ENCODE measurements at places on chromosomes 3 and 15. TPM values are rescaled to one million over a fixed set of nuclear protein-coding genes. Genes with fewer than 3 reads are reported as not detected.
A peak's percentile ranks its signal among the peaks of the same experiment; 100 is the strongest.

DNA sequence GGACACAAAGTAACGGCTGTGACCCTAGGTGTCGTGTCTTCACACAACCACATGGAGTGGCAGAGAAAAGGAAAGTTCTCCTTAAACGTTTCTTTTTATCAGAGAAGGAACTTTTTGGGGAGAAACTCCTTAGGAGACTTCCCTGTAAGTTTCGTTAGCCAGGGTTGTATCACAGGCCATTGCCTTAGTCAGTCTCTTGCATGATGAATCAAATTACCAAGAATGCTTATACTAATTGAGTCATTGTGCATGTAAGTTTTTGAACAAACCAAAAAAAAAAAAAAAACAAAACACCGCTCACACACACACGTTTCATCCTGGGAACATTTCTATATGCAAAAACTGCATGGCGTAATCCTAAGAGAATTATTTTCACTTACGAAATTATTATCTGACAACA, 150.4 kb upstream of the SATB1 start:
- no peak for DNase-seq
- H3K27ac ChIP-seq, result no peak overlapping the region
- H3K4me3 ChIP-seq, result no peak overlapping the region
- H3K36me3 ChIP-seq, result no peaks in the 10 kb centered on the region

DNA sequence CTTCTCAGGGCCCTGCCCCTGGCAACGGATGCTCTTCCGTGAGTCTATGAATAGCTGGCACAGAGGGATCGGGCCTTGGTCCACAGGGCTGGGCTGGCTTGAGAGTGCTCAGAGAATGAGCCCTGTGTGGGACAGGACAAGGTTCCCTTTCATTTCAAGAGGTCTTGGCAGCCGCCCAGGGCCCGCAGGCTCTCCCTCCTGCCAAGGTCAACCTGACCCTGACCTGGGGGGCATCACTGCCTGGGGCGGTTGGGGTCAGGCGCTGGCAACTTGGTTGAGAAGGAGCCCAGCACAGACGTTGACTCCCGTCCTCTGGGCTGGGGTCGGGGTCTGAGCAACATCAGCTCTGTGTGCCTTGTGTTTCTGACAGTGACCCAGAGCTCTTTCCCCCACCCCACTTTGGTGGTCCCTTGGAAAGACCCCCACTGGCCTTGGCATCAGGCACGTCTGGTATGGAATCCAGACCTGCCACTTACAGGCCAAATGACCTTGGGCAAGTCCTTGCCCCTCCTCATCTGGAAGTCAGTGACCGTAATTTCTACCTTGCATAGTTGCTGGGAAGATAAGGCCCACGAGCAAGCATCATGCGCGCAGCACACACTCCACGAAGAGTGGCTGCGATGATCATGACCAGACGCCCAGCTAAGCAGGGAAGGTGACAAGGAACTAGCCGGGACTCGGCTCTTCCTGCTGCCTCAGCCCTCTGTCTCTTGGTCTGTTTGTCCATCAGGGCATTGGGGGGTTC, 36.4 kb downstream of the EPHB3 start:
- H3K27ac ChIP-seq, result no peak overlapping the region
- H3K36me3 ChIP-seq, result no peaks in the 10 kb centered on the region
- no peaks in the 10 kb centered on the region for H3K27me3 ChIP-seq
- DNase-seq, result no peak

GRCh38 chr3:106401666-106402490, 533.1 kb upstream of the CBLB start:
- no peaks in the 10 kb centered on the region for H3K36me3 ChIP-seq
- DNase-seq, result no peak
- H3K4me3 ChIP-seq, result no peak overlapping the region

- H3K27me3 ChIP-seq, result no peaks in the 10 kb centered on the region
- H3K36me3 ChIP-seq, result no peaks in the 10 kb centered on the region
- H3K27ac ChIP-seq, result no peak overlapping the region
- peak; percentile 42 for DNase-seq
- no peak overlapping the region for H3K4me3 ChIP-seq
Observed at GRCh38 chr15:79593119-79593869, 161.2 kb downstream of the MINAR1 start.

DNA sequence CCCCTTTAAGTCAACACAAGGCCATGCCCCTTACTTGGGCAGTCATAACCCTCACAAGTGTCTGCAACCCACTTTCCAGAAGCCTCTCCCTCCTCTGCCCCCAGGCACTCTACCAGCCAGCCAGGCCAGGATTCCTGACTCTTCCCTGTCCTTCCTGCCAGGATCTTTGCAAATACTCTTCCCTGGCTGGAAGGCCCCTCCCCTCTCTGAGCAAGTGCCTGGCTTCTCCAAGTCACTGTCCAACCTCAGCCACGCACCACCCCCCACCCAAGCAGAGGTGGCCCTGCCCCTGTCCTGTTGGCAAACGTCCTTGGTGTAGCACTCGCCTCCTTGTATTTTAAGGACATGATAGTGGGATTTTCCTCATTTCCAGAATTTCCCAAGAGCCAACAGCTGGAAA, 54.7 kb upstream of the USP3 start:
- no peaks in the 10 kb centered on the region for H3K27me3 ChIP-seq
- H3K4me3 ChIP-seq, result no peak overlapping the region
- H3K4me1 ChIP-seq, result peaks cover 7% of the 10 kb centered on the region
- H3K36me3 ChIP-seq, result no peaks in the 10 kb centered on the region
- no peak overlapping the region for H3K27ac ChIP-seq

- H3K4me3 ChIP-seq, result no peak overlapping the region
- H3K36me3 ChIP-seq, result no peaks in the 10 kb centered on the region
- H3K27me3 ChIP-seq, result no peaks in the 10 kb centered on the region
- H3K27ac ChIP-seq, result no peak overlapping the region
- no peak for DNase-seq
Observed at GRCh38 chr3:190008432-190008831, 112.3 kb downstream of the P3H2 start.

The C3orf62 gene
- total RNA-seq, result 5.3 TPM

Measured in esophagus muscularis mucosa (tissue), 4 donors.